ENCODE measurements at places on chromosomes 13 and 19. TPM values are rescaled to one million over a fixed set of nuclear protein-coding genes. Genes with fewer than 3 reads are reported as not detected.

DNA sequence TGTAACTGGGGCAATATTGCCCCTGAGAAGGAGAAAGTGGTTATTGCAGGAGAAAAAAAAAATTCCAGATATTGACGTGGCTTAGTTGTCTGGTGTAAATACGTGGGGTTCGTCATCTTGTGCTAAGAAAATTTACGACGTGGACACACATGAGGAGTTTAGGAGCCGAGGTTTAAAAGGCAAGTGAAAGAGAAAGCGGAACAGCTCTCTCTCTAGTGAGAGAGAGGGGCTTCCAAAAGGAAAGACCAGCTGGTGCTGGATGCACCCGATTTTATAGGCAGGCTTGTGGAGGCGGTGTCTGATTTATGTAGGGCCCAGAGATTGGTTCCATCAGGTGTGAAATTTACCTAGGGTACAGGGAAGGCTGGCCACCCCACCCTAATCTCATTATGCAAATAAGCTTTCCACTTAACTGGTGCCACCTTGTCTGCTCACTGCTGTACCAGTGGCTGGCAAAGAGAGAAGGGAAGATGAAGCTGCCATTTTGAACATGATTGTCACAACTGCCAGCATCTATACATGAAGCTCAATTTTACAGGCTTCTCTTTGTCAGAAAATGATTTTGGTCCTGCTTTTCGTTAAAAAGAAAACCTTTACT, 845.1 kb downstream of the DACH1 start:
- no peak for DNase-seq

DNA sequence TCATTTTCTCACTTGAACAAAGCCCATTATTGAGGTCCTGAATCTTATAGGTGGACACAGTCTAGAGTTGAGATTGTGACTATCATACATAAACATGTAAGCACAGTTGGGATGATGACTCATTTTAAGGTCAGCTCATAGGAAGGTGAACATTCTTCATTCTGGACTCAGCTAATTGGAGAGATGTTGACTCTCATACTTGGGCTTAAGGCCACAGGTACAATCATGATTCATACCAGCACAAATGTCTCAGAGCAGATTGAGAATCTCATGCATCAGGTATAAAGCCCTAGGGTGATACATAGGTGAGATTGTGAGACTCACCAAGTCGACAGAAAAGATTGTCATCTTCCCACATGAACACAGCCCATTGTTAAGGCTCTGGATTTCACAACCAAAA, 62.3 kb upstream of the ZNF724 start:
- no peak for DNase-seq

GRCh38 chr13:52452470-52452869, 2.0 kb upstream of the VPS36 start:
- DNase-seq, result no peak

Gene KIR2DL1
- total RNA-seq, result not detected

Gene ZNF575
- total RNA-seq, result 7.7 TPM

DNA sequence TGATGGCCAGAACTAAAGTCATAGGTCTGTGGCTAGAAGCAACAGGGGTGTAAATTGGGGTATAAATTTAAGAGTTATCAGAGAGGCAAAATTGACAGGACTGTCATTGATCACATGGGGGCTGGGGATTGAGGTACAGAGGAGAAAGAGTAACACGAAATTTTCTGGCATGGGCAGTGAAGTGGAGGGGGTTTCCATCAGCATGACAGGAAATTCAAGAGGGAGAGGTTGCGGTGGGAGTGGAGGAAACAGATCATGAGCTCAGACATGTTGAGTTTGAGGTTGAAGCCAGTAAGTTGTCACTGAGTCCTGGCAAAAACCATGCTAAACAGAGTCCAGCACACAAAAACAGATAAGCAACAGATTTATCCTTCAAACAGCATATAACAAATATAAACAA, 192.1 kb upstream of the TSC22D1 start:
- DNase-seq, result no peak

GRCh38 chr13:97441368-97441767, 7.4 kb downstream of the RAP2A start:
- DNase-seq, result no peak

Gene KASH5
- total RNA-seq, result not detected

GRCh38 chr13:25982907-25983306, 68.9 kb downstream of the SHISA2 start:
- no peak for DNase-seq

Gene CCDC61
- total RNA-seq, result 20.6 TPM

Gene WTIP
- total RNA-seq, result 1.6 TPM

Gene KLK15
- total RNA-seq, result 4.5 TPM

DNA sequence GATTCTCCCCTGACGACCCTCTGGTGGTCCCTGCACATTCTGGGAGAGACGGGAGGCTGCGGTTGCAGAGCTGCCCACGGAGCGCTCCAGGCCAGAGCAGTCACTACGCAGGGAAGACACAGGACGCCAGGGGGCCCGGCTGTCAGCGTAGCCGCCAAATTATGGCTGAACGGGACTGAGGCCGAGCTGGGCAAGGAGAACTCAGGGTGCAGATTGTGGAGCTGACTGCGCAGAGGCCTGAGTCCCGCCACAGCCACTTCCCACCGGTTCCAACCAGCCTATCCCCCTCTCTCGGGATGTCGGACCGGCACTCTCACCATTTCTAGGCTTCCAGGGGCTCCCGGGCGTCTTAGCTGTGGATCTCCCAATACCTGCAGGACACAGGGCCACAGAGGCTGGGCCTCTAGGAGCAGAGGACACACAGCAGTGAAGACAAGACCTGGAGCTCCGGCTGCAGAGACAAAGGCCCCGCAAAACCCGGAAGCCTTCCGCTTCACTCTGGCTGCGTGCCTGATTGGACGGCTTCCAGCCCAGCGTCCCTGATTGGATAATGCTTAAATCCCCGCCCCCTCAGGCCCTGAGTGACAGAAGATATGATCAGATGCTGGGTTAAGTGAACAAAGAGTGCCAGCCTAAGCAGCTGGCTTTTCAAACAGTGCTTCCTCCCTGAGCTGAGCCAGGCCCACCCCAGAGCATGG, at the start of gene ZNF737:
ZNF737 (minus strand) TSS at position 461 of the 698 bp plus-strand sequence; CDS start at position 320, 141 bp downstream.
- peak; percentile 98 for DNase-seq

GRCh38 chr13:37067874-37068273, 8.4 kb upstream of the SUPT20H start:
- DNase-seq, result no peak

DNA sequence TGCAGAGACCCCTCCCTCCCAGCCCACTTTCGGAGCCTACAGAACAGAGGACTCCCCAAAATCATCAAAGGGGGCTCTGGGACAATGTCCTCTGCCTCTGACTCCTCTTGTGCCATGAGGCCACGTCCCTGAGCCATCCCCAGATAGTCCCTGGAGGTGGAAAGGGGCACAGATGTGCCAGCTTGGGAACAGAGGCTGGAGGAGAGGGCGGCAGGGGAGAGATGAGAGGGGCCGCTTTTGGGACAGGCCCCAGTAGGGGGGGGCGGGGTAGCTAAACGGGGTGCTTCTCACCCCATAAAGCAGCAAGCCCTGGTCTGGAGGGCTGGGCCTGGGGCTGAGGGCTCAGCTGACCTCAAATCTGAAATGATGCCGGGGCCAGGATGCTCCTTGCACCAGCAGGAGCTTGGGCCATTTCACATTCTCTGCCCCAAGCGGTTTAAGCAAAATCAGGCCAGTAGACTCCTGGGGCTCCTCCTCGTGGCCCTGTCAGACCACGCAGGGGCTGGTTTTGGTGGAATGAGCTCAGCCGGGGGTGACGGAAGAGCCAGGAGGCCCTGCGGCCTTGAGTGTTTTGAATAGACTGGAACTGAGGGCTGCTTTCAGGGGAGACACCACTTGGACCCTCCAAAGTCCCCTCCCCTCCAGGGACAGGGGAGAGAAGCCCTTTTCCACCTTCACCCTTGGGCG, 27.1 kb downstream of the ONECUT3 start:
- DNase-seq, result no peak

- no peak for DNase-seq
Measured at GRCh38 chr19:35851213-35852028, 883 bp downstream of the NPHS1 start.

DNA sequence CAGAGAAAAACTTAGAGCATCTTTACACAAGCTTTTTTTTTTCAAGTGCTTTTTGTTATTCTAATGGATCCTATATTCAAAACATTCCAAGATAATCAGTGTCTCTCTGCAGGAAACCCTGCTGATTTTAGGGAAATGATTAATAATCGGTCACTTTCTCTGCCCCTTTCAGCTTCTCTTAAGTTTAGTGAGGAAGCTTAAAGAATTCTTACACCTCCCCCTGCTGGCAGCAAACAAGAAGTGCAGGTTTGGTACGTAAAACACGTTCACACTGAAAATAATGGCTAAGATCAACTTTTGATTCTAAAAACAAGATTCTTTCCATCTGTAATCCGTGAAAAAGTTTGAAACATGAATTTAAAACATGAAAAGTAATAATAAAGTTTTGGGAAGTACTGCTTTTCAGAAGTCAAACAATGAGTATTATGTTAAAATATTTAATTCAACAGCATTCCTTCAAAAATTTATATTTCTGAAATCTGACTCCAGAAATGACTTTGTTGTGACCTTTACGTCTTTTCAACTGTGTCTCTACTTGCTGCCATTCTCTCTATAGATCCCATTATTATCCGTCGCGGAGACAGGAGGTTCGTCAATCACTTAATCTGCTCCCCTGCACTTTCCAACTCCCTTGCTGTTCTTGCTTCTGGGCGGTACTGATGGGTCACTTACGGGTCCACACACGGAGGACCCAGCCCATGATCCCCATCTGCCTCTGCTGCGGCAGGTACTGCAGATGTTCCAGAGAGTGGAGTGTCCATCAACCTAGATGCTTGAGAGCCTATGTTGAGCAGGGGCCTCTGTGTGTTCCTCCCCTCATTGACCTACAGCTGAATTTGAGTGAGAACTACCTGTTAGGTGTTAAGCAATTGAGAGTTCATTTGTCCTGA, 203.1 kb upstream of the EDNRB start:
- peak; percentile 17 for DNase-seq

- DNase-seq, result no peak
Measured at GRCh38 chr19:7994928-7995809, 10.3 kb downstream of the ELAVL1 start.

Gene ZNF229
- 1.5 TPM for total RNA-seq

Gene CEACAM16
- total RNA-seq, result 0.45 TPM

Gene PDX1
- 0.76 TPM for total RNA-seq

DNA sequence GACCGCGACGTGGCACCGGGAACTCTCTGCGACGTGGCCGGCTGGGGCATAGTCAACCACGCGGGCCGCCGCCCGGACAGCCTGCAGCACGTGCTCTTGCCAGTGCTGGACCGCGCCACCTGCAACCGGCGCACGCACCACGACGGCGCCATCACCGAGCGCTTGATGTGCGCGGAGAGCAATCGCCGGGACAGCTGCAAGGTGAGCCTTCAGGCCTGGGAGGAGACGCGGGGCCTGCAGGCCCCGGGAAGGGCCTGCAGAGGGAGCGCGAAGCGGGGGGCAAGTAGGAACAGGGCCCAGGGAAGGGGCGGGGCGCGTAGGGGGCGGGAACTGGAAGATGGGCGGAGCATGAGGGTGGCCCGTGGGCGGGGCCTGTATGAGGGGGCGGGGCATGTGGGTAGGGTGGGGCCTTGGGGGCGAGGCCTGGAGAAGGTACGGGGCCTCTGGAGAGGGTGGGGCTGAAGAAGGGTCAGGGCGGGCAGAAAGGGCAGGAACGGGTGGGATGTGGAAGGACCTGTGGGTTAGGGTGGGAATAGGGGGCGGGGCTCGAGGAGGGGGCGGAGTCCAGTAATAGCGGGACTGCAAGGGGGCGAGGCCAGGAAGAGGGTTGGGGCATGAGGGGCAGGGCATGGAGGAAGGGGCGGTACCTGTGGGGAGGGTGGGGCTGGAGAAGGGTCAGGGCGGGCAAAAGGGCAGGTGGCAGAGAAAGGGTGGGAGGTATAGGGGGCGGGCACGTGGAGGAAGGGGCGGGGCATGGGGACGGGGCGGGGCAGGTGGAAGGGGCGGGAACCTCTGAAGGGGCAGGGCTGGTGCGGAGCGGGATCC, 2.5 kb downstream of the CFD start:
- DNase-seq, result peak; percentile 71

Gene TPP2
- 38.1 TPM for total RNA-seq

- no peak for DNase-seq
Measured at GRCh38 chr13:20400774-20401173, 124.9 kb downstream of the CRYL1 start.

DNA sequence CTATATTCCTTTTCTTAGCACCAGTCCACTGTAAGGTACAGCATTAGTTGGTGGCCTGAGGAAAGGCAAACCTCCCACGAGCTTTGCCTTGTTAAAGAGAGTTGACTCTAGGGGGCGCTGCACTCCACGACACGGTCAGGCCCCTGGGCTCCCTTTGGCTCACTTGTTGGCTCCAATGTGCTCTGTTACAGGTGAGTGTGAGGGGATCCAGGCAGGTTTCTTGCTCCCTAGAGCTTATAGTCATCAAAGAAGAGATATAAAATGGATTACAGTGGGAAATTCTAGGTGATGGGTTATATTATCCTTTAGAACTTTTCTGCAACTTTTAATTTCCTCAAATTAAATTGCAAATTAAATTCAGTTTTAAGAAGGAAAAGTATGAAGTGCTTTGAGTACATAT, 3.7 kb downstream of the WDR87 start:
- peak; percentile 75 for DNase-seq

- DNase-seq, result no peak
Measured at GRCh38 chr19:36182612-36183244, 30.5 kb upstream of the COX7A1 start.

DNA sequence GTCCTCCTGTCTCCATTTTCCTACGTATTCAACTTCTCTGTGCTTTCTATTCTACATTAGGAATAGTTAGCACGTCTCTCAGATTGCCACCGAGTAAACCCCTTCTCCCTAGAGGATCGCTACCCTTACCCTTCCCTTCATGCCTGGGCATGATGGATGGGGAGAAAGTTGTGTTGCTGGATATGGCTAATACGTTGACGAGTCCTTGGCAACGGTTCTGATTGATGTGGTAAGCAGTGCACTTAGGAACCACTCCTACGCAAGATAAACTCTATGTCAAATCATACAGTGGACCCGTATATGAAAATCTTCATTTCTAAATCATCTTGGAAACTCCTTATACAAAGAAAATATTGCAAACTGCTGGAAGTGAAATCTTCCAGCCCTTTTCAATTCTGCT, 224.5 kb downstream of the EFNB2 start:
- no peak for DNase-seq

DNA sequence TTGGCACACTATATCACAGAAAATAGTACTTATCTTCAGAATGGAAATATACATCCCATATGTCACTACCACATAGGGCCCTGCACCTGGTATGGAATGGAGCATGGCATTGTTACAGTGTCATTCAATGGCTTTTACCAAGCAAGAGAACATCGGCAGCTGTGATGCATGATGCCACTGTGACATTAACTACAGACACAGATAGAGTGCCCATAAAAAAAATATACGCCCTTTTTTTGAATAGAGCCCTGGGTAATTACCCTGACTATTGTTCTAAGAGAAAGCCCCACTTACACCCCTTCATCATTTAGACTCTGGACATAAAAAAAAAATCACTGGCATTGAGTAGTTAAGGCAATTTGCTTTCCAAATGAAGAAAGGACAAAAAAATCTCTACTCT, 320.3 kb downstream of the DNAJC15 start:
- no peak for DNase-seq

All from left colon (tissue), 2 donors.